ENCODE measurements at places on chromosomes 3 and 15.

DNA sequence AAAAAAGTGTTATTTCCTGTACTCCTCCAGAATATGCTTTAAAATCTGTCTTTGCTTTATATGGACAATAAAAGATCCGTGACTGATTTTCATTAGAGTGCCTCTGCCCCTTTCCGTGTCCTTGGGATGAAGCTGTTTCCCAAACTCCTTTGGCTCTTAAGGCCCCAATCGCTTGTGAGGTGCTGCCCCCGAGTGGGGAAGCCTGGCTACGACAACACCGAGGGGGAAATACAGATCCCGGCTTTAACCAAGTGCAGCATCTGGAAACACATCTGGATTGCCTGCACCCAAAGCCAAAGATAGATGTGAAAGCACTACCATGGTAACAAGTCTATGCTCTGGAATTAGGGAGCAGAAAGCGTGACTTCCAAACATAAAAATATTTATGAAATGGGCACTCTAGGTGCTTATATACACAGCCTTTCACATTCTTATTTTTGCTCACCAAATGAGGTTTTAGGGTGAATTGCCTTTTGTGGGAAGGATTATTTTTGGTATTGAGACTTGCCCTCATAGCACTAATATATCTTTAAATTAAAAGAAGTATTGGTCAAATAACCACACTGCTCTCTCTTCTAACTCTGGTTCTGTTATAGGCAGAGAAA lies 40.6 kb upstream of the ADCY5 start:
- no peak for DNase-seq

DNA sequence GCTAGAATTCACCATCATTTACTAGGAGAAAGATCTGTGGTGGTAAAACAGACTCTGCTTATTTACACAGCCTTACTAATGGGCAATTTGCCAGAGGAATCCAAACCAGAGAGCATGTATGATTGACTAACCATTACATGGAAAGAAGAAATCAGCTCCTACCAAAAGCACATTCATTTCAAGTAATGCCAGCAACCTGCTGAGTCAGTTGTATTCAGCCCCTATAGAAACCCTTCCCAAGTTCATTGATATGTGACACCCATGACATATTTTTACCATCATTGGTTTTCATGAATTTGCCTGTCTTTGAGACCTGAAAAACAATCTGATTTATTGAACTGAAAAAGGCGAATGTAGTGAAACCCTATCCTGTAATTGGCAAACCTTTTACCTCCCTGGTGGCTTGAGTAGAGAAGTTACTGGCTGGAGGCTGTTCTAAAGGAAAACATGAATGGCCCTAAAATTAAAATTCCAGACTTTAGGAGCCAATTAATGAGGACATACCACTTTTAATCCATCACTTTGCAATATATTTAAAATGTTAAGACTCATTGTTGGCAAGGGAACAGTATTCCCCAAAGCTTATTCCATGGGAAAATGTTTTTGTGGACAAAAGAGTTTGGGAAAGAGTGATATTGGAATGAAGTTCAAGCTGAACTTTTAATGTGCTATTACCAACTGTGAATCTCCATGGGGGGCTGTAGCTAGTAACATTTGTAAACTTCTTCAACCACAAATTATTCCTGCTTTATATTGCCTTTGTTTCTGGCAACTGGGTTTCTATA lies 542.9 kb downstream of the FHIT start:
- DNase-seq, result no peak

DNA sequence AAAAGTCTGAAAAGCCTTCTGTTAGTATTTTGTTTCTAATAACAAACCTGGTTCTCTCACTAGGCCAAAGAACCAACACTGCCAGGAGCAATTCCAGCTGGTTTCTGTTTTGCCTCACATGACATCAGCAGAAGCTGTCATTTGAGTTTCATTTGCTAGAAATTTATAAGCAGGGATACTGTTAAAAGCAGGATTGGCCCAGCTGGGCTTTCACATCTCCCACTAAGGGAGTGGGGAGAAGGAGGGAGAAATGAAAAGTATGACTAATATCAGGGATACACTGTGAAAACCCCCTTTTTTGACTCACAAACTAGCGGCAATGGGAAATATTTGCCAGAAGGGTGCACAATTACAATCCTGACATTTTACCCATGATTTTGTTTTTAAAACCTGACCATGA lies 5.3 kb downstream of the CCDC80 start:
- no peak for DNase-seq

DNA sequence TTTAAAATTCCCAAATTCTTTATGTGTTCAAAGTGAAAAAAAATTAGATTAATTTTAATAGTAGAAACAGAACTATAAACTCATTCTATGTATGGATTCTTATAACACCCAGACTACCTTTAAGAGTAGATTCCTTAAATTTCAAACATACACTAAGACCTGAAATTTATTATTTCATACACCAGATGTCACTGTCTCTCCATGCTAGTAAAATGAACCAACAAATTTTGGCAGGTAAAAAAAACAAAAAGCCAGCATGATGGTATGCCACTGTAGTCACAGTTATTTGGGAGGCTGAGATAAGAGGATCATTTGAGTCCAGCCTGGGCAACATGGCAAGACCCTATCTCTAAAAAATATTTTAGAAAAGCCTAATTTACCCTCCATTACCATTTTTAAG lies 461.3 kb upstream of the NAALADL2 start:
- no peak for DNase-seq

GRCh38 chr3:131972550-131972949 lies 62.3 kb downstream of the CPNE4 start:
- DNase-seq, result no peak

DNA sequence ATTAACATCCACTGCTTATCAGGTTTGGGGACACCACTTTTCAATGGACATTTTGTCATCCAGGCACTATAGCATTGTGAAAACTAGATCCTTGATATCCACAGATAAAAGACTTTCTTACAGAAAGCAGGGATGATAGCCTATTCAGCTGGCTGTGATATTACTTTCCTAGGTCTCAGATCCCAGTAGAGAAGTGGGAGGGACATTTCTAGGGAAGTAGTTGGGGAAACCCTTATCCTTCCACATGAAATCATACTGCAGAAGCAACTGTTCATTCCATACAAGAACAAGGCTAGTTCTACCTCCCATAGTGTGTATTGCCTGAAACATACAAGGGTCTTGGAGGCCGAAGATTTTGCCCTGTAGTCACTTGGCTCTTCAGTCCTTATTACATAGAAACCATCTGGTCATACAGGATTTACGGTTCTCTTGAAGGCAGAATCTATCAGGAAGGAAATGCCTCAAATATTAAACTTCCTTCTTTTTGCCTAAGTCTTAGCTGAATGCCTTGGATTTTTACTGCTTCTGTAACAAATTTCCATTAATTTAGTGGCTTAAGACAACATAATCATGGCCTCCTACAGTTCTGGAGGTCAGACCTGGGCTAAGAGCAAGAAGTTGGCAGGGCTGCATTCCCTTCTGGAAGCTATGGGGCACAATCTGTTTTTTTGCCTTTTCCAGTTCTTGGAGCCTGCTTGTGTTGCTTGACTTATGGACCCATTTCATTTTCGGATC lies 119.4 kb downstream of the ECT2 start:
- DNase-seq, result no peak

- no peak for DNase-seq
These were observed 171.8 kb upstream of the PROK2 start for GRCh38 chr3:71956716-71957115.

- no peak for DNase-seq
These were observed 12.2 kb upstream of the SNRPA1 start for GRCh38 chr15:101307048-101307896.

DNA sequence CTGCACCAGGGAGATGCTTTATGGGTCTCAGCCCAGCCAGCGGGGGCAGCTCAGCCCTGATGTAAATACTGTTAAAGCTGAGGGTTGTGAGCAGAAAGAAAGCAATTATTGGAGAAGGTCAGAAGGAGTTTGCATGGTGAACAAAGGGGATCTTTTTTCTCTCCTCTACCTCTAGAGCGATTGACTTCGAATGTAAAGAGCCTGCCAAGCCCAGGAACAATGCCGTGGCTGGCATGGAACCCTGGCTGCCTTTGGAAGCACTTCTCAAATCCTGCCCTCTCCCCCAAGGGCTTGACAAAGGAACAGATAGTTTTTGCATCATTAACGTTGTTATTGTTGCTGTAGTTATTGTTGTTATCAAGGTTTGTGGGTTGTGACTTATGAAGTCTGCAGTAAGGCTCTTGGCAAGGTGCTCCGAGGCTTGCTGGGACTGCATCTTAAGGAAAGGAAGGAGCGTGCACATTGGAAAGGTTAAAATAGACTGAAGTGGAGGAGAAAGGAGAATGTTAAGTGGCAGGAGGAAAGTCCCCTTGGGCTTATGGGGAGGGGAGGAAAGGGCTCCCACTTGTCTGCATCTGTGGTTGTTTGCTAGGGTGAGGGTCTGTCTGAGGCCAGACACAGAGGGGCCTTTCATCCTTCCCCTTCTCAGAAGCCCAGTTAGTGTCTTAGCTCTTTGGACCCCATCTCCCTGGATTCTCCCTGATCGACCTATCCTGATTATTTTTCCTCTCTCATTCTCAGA lies 16.7 kb downstream of the PDIA5 start:
- no peak for DNase-seq

GRCh38 chr15:24848050-24848449 lies 106.7 kb upstream of the SNRPN start:
- DNase-seq, result no peak

- DNase-seq, result no peak
These were observed 382 bp upstream of the COX17 start for GRCh38 chr3:119677641-119677934.

DNA sequence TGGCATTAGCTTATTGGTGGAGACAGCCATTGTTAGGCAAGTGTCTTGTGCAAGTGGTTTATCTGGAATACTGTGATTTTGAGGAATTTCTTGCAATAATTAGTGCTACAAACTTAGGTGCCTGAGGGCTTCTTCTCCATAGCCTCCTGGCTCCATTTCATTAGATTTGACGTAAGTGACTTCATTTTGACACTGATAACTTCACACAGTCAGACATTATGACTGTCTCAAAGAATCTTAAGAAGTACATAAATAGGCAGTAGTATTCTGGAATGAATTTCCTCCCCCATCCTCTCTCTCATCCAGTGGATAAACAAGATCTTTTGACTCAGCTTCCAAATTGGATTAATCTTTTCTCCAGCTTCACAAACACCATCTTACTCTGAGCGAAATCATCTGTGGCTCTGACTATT lies 19.0 kb downstream of the ARL14 start:
- no peak for DNase-seq

GRCh38 chr3:32297366-32297765 lies 58.9 kb downstream of the CMTM8 start:
- DNase-seq, result no peak

GRCh38 chr3:57046101-57046765 lies 14.2 kb upstream of the SPATA12 start:
- no peak for DNase-seq

- DNase-seq, result no peak
These were observed 132.8 kb downstream of the KCNAB1 start for GRCh38 chr3:156253150-156253549.

- no peak for DNase-seq
These were observed 119.6 kb downstream of the UACA start for GRCh38 chr15:70643783-70644125.

- no peak for DNase-seq
These were observed 44.7 kb downstream of the CEP70 start for GRCh38 chr3:138549179-138549977.

- DNase-seq, result no peak
These were observed 8.9 kb upstream of the LRRK1 start for GRCh38 chr15:100909989-100910955.

DNA sequence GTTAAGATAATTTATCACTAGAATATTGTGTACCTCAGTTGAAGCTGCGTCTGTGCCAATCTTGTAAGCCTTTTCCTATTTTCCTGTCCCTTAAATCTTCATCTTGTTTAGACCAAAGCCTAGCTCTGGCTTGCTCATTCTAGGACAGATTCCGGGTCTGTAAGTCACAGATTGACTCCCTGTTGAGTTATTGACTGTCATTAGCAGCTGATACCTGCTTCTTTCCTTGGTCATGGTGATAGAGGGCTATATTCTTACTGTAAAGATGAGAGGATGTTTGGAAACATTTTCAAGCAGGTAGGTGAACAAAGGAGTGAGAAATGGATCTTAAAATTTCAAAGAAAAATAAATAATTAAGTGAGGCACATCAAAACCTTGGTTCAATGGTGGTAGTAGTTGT lies 200.2 kb downstream of the KCNH8 start:
- no peak for DNase-seq

GRCh38 chr3:58597770-58598310 lies 20.6 kb upstream of the FAM107A start:
- no peak for DNase-seq

DNA sequence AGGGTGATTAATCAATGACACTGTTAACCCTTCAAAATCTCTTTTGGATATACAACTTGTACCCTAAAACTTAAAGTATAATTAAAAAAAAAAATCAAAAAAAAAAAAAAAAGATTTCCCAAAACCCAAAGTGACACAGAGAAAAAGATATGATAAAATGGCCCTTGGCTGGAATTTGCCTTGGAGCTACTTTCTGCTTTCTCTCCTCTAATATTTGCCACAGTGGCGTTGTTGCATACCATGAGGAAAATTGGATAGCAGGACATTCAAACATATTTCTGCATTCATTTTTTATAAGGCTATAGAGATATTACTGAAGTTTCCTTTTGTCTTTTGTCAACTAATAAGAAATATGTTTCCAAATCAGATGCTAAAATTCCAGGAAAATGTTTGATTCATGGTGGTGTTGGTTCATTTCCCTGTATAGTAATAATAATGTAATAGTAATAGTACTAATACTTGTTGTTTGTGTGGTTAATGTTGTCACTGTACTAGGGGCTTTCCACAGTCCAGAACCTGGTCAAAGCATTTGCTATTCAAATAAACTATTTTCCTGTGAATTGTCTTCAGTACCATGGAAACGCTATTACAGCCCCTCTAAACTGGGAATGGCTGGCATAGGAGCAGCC lies 441.3 kb upstream of the THBS1 start:
- no peak for DNase-seq

DNA sequence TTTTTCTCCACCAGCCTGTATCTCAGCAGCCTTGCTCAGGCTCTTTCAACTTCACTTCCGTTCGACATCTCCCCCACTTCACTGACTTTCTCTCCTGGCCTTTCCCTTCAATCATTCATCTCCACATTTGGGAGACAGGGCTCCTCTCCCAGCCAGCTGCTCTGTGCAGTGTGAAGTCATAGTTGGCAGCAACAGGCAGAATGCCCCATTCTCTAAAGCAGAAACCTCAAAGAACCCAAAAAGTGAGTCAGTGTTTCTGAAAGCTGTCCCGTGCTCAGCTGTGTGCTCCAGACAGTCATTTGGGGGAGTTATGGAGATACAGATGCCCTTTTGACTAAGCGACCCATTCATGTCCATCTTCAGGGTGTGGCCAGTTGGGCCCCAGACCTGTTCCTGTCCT lies 54.3 kb downstream of the NTRK3 start:
- no peak for DNase-seq

GRCh38 chr3:44240061-44240460 lies 1.6 kb upstream of the TOPAZ1 start:
- no peak for DNase-seq

DNA sequence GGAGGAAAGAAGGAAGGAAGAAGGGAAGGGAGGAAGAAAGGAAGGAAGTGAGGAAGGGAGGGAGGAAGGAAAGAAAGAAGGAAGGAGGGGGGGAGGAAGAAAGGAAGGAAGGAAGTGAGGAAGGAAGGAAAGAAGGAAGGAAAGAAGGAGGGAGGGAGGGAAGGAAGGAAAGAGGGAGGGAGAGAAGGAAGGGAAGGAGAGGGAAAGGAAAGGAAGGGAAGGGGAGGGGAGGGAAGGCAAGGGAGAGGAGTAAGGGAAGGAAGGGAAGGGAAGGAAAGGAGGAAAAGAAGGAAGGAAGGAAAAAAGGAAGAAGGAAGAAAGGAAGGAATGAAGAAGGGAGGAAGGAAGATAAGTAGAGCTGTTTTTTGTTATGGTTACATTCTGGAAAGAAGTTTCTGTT lies 141.2 kb downstream of the LRRC3B start:
- no peak for DNase-seq

GRCh38 chr15:73838831-73839426 lies 34.4 kb upstream of the TBC1D21 start:
- DNase-seq, result no peak
